Kidney (tissue), 22 donors: ENCODE measurements at places on chromosomes 16 and 17. TPM values are rescaled to one million over a fixed set of nuclear protein-coding genes. Genes with fewer than 3 reads are reported as not detected.
A peak's percentile ranks its signal among the peaks of the same experiment; 100 is the strongest.

- peak; percentile 66 for DNase-seq
- H3K36me3 ChIP-seq = peaks cover 15% of the 10 kb centered on the region
- no peaks in the 10 kb centered on the region for H3K27me3 ChIP-seq
- no peak overlapping the region for H3K4me3 ChIP-seq
- peak overlapping the region; percentile 43 for H3K27ac ChIP-seq
Observed at GRCh38 chr16:87457061-87457611, 35.7 kb downstream of the ZCCHC14 start.

GRCh38 chr17:42107597-42108576, 4.6 kb downstream of the DHX58 start:
- peak; percentile 93 for DNase-seq
- peaks cover 18% of the 10 kb centered on the region for H3K4me1 ChIP-seq
- no peak overlapping the region for H3K4me3 ChIP-seq

- H3K27ac ChIP-seq = no peak overlapping the region
- H3K4me1 ChIP-seq = peaks cover 5% of the 10 kb centered on the region
- DNase-seq = no peak
Observed at GRCh38 chr17:73802314-73802713, 158.1 kb upstream of the SDK2 start.

Gene CLEC10A
- 16.1 TPM for total RNA-seq

- no peak overlapping the region for H3K27ac ChIP-seq
- H3K36me3 ChIP-seq = peaks cover 7% of the 10 kb centered on the region
- H3K4me3 ChIP-seq = no peak overlapping the region
- no peaks in the 10 kb centered on the region for H3K27me3 ChIP-seq
Observed at GRCh38 chr17:47119746-47120520, 69.2 kb downstream of the CDC27 start.

GRCh38 chr17:82517230-82517865, 2.2 kb upstream of the FOXK2 start:
- H3K4me3 ChIP-seq = no peak overlapping the region
- no peak overlapping the region for H3K27ac ChIP-seq
- no peaks in the 10 kb centered on the region for H3K4me1 ChIP-seq
- H3K27me3 ChIP-seq = no peaks in the 10 kb centered on the region

DNA sequence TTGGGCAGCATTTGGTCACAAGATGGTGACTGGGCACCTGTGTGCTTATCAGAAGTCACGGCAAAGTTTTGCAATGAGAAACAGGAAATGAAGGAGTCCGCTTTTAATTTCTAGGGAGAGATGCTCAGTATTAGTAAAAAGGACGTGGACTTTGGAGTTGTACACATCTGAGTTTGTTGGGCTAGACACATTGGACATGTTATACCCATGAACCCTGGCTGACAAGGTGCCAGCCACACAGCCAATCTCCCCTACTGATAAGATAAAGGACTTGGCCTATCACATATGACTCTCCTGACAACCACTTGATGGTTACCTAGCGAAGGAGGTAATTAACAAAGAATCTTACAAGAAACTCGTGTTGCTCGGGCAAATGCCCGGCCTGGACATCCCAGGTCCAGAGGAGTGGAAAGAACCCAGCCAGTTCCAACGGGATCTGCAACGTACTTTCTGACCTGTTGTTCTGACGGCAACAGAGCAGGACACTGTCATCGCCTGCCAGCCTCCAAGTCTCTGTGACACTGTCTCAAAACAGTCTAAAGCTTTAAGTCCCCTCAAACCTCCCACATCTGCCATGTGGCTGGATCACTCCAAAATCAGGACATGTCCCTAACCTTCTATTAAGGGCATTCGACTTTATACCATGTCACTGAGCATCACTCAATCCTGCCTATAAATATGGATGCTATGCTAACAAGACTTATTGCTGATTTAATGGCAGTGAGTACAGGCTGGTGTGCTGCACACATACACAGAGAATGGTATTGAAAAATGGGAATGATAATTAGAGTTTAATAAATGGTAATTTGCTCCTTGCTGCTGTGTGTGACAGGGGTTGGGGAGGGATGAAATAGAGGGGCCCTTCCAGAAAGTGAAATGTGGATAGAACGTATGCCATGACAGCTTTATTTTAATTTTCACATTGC, 47.6 kb upstream of the LYRM9 start:
- no peak overlapping the region for H3K27ac ChIP-seq
- no peaks in the 10 kb centered on the region for H3K36me3 ChIP-seq
- no peaks in the 10 kb centered on the region for H3K4me1 ChIP-seq
- no peaks in the 10 kb centered on the region for H3K27me3 ChIP-seq

Gene GOSR1
- total RNA-seq = 65.6 TPM

GRCh38 chr17:55606488-55606815, 95.2 kb upstream of the SMIM36 start:
- no peak overlapping the region for H3K4me3 ChIP-seq
- H3K27ac ChIP-seq = no peak overlapping the region
- H3K36me3 ChIP-seq = no peaks in the 10 kb centered on the region
- DNase-seq = peak; percentile 98
- no peaks in the 10 kb centered on the region for H3K27me3 ChIP-seq

DNA sequence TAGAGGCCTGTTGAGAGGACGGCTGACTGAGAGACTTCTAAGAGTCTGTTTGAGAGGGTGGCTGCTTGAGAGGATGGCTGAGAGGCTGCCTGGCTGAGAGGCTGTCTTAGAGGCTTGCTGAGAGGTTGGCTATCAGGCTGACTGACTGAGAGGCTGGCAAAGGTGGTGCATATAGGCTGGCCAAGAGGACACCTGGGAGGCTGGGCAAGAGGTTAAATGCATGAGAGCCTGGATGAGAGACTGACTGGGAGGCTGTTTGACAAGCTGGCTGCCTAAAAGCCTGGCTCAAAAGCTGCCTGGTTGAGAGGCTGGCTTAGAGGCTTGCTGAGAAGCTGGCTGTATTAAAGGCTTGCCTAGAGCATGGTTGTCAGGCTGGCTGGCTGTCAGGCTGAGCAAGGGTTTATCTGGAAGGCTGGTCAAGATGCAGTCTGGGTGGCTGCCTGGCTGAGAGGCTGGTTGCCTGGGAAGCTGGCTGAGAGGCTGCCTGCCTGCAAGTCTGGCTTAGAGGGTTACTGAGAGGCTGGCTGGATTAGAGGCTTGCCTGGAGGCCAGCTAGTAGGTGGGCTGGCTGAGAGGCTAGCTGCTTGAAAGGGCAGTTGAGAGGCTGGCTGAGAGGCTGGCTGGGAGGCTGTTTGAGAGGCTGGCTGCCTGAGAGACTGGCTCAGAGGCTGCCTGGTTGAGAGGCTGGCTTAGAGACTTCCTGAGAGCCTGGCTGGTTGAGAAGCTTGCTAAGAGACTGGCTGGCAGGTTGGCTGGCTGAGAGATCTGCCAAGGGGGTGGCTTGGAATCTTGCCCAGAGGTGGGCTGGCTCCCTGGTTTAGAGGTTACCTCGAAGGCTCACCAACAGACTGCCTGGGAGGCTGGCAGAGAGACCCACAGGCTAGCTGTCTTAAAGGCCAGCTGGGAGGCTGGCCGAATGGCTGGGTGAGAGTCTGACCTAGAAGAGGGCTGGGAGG, 38.3 kb upstream of the ACSM2B start:
- H3K4me3 ChIP-seq = no peak overlapping the region
- no peak overlapping the region for H3K27ac ChIP-seq
- H3K36me3 ChIP-seq = no peaks in the 10 kb centered on the region
- H3K27me3 ChIP-seq = no peaks in the 10 kb centered on the region

Gene KRT24
- total RNA-seq = 0.31 TPM

Gene ADORA2B
- total RNA-seq = 0.60 TPM

GRCh38 chr16:56911771-56912571, 20.0 kb upstream of the HERPUD1 start:
- no peak overlapping the region for H3K4me3 ChIP-seq
- no peak for DNase-seq
- no peaks in the 10 kb centered on the region for H3K36me3 ChIP-seq
- peak overlapping the region; percentile 40 for H3K27ac ChIP-seq
- no peaks in the 10 kb centered on the region for H3K27me3 ChIP-seq

Gene RDM1
- total RNA-seq = not detected

GRCh38 chr17:78438694-78439325, 60.4 kb downstream of the PGS1 start:
- H3K4me1 ChIP-seq = no peaks in the 10 kb centered on the region
- no peak for DNase-seq
- no peaks in the 10 kb centered on the region for H3K27me3 ChIP-seq
- no peaks in the 10 kb centered on the region for H3K36me3 ChIP-seq

DNA sequence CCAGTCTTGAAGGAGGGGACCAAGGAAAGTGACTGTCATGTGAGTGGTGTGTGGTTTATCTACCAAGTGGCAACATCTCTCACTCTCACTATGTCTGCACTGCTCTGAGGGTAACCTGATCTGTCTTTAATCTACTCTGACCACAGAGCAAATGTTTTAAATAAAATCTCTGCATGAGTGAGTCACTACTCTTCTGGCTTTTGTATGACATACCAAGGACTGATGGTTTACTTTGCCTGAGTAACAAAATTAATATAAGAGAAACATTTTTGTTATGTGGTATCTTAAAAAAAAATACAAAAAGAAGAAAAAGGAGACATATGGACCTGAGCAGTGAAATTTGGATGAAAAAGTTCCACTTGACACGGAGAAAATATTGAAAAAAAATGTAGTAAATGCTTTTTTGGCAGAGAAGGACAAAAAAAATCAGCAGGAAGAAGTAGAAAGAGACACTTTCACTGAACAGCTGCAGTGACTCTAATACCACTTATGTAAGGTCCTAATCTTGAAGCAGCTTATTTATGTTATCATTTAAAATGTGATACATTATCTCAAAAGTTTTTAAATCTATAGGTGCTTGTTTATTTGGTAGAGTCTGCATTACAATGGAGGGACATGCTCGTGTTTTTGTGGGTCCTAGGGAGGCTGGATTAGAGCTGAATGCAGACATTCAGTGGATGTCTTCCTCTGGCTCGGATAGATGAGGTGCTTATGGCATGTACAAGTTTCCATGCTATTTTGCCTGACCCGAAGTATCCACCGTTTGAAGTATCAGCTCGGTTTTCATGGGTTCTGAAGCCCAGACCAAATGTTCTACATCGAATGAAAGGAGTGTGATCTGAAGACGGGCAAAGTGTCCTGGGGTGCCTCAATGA, 240.7 kb downstream of the MAP2K6 start:
- H3K27me3 ChIP-seq = no peaks in the 10 kb centered on the region
- no peak overlapping the region for H3K27ac ChIP-seq
- no peaks in the 10 kb centered on the region for H3K4me1 ChIP-seq

Gene TPSD1
- 7.9 TPM for total RNA-seq

DNA sequence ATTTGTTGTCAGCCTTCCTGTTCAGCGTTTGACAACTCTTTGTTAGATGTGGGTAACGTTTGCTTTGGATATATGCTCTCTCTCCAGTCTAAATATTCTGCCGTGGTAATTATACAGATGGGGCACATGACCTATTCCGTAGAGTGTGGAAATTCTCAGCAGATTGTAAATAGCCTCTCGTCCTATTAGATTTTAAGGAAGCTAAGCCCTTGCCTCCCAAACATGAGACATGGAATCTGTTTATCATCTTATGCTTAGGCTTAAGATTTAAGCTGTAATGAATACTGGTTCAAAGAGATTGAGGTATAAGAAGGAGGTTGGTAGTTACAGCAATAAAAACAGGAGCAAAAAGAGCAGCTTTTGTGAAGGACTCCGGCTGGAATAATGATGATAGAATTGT, 87.4 kb downstream of the RBFOX1 start:
- no peak overlapping the region for H3K4me3 ChIP-seq
- H3K4me1 ChIP-seq = no peaks in the 10 kb centered on the region
- no peak overlapping the region for H3K27ac ChIP-seq

DNA sequence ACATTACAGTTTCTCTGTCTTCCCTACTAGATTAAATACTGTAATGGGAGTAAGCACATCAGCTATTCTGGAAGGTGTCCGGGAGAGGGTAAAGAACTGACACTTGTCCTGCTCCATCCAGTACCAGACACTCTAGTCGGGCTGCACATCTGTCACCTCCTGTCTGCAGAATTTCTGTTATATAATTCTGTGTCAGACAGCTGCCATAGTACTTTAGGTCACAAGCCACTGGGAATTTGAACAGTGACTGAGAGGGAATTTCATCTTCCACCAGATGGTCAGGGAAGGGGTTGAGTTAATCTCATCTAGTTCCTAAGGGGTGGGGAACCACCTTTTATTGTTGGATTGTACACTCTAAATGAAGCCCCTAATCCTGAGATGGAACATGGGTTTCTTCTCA, 58.6 kb upstream of the NUDT7 start:
- no peak overlapping the region for H3K27ac ChIP-seq
- no peaks in the 10 kb centered on the region for H3K4me1 ChIP-seq
- no peaks in the 10 kb centered on the region for H3K36me3 ChIP-seq
- H3K27me3 ChIP-seq = no peaks in the 10 kb centered on the region
- no peak overlapping the region for H3K4me3 ChIP-seq
- DNase-seq = no peak

Gene KRTAP17-1
- total RNA-seq = not detected
